ENCODE measurements at places on chromosomes 3 and 15.

- DNase-seq: no peak
Measured at GRCh38 chr3:12724794-12725193, 34.3 kb downstream of the TMEM40 start.

GRCh38 chr3:194777729-194778128, 92.0 kb downstream of the FAM43A start:
- no peak for DNase-seq

GRCh38 chr15:51333571-51333970, 4.8 kb downstream of the CYP19A1 start:
- DNase-seq: no peak

DNA sequence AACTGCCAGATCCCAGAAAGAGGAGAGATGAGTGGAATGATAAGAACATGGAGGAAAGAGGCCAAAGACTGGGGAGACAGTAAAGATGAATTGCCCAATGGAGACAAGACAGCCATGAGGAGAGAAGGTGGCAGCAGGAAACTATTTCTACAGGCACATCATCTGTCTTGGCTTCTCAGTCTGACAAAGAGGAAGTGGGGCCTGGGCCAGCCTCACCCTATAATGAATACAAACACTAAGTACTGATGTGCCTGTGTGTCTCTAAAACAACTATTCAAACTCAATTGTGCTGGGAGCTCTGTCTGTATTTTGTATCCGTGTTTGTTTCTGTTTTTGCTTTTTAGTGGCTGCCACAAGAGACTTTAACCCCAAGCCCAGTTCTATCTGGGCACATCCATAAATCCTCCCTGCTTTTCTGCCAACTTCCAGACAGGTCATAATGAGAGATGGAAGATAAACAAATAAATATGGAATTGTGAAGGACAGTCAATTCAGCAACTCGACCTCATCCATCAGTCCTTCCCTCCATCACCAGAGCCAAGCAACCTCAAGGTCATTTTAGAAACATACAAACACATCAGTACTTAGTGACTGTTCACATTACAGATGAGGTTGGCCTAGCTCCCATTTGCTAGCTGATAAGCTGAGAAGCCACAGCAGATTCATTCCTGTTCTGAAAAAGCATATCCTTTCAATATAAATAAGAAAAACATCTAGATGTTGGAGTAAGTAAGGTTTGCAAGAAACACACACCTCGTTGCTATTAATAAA, 116.7 kb downstream of the CADPS start:
- DNase-seq: no peak

DNA sequence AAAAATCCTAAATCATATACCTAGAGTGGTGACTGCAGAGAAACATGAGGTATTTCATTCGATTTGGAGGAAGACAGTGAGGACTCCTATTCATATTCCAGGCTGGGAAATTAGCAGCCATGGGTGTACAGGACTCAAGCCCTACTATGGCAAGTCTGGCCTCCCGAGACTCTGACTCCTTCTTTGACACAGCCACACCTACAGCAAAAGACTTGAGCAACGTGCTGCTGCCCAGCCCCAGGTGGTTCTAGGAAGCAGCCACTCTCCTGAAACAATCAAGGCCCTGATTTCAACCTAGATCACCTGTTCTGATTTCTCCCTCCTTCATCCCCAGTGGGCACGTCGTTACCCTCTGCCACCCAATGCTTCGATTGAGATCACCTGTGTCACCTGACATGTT, 84.0 kb upstream of the ATP11B start:
- no peak for DNase-seq
